ENCODE measurements at places on chromosomes 12 and 14.
A peak's percentile ranks its signal among the peaks of the same experiment; 100 is the strongest.

- DNase-seq: no peak
Measured at GRCh38 chr14:26143057-26143456, 454.8 kb downstream of the NOVA1 start.

DNA sequence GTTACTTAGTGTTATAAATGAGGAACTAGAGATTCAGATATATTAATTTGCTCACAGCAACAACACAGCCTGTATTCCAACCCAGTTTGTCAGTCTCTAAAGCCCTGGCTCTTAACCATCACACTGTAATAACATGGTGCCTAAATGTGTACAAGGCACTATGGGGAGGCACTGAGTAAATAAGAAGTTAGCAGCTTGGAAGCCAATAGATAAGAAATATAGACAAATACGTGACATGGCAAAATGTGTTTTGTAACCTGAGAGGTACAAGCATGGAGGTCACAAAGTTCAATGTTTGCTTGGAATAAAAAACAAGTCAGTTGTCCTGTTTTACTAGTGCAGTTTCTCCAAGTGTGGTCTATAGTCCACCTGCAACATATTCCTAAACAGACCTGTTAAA lies 16.3 kb upstream of the SLCO1A2 start:
- no peak for DNase-seq

DNA sequence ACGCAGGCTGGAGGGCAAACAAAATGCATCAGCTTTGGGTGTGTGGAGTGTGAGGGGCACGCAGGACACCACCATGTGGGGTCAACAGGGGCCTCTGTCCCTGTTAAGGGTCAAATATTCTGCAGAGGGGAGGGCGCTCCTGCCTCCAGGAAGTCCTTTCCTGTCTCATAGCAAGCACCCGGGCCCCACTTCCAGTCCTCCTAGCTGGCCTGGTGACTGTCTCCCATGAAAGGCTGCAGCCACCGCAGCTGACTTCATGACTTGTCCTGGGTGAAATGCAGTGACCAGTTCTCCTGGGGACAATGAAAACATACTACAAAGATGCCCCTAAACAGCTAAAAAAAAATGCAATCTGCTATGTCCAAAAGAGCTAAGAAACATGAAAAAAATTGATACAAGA lies 53.6 kb downstream of the LGMN start:
- no peak for DNase-seq

DNA sequence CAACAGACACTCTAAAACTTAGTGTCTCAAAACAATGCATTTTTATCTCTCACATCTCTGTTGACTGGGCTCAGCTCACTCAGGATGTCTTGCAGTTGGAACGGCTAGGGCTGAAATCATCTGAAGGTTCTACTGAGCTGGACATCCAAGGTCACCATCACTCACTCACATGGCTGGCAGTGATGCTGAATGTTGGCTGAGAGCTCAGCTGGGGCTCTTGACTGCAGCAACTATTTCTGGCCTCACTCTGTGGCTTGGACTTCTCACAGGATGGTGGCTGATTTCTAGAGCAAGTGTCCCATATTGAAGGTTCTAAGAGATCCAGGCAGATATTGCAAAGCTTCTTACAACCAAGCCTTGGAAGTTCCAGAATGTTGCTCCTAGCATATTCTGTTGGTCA lies 166.5 kb downstream of the ZFP36L1 start:
- DNase-seq: no peak

- peak; percentile 80 for DNase-seq
Measured at GRCh38 chr12:12379831-12380730, 23.2 kb downstream of the BORCS5 start.

DNA sequence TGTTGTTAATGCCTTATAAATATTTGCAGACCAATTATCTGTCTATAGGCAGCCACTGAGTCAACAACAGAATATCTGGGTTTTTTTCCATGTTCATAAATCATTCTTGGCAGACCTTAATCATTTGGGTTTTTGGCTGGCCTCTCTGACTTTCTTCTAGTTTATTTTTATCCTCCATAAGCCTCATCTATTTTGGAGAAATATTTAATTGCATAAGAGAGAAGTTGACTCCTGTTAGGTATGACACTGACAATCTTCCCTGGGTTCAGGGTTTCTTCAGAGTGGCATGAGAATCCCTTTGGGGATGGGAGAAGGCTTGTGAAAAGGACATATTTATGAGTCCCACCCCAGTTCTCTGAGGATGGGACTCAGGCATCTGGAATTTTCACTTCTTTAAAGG lies 299.8 kb downstream of the NRXN3 start:
- DNase-seq: no peak
